Muscle of arm (tissue), 14 donors: ENCODE measurements at places on chromosomes 5 and 9. TPM values are rescaled to one million over a fixed set of nuclear protein-coding genes. Genes with fewer than 3 reads are reported as not detected.

DNA sequence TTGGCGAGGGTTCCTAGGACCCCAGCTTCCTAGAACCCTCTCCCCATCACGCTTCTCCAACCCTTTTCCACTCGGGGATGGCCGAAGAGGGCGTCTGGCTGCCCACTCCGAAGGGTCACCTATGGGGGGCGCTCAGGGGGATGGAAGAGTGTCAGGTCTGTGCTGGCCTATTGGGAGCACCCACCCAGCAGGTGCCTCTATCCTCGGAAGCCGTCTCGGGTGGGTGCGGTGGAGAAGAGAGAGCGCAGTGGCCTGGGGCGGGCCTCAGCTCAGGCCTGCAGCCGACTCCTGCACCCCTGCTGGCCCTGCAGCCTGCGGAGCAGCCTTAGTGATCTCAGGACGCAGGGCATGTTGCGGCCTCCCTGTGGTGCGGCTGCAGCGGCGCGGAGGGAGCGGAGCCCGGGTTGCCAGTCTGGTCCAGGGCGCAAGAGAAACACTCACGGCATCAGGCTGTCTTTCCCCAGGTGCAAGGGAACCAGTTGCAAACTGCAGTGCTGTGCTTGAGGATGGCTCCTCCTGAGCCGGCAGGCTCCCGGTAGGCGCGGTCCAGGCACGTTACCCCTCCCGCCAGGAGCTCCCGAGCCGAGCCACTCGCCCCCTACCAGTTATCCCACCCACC lies 1.5 kb upstream of the IRX2 start:
- DNase-seq = no peak

Gene UNC5A
- polyA plus RNA-seq = not detected

- no peak for DNase-seq
Observed at GRCh38 chr9:34891386-34891785, 66.7 kb upstream of the PHF24 start.

Gene CCDC171
- 2.6 TPM for polyA plus RNA-seq

Gene LRRC26
- polyA plus RNA-seq = not detected

GRCh38 chr9:116181853-116182610 lies 28.4 kb downstream of the PAPPA start:
- DNase-seq = no peak

GRCh38 chr9:137574192-137574591 lies 4.5 kb downstream of the DPH7 start:
- no peak for DNase-seq

Gene TTC23L
- polyA plus RNA-seq = 0.23 TPM

DNA sequence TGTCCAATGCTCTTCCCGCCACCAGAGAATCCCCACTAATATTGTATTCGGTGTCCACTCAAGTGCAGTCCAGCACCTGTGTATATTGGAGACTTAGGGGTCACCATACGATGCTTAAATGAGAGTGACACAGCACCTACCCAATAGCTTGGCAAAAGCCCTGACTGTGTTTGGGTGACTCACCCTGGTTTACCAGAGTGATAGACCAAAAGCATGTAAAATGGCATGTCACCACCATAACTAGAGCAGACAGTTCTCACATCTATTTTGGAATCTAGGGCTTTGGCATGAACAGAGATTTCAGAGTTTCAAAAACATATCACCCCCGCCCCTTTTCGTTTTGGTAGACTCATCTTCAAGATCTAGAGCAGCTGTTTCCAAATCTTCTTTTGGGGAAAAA lies 217.3 kb upstream of the RASEF start:
- DNase-seq = no peak

DNA sequence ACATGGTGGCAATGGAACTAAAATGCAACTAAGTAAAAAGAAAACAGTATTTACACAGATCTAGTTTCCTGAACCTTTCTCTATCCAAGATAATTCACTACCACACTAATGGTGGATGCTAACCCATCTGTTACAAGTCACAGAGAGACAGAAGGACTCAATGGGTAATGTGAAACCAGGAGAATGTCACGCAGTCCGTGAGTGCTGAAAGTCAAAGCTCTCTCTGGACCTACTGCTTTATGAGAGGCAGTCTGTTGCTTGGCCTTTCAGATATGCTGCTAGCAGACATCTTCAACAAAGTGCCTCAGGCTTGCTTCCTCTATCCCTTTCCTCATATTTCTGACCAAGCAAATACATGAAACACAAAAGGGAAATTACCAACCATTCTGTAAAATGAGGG lies 69.0 kb upstream of the GLRX start:
- no peak for DNase-seq

DNA sequence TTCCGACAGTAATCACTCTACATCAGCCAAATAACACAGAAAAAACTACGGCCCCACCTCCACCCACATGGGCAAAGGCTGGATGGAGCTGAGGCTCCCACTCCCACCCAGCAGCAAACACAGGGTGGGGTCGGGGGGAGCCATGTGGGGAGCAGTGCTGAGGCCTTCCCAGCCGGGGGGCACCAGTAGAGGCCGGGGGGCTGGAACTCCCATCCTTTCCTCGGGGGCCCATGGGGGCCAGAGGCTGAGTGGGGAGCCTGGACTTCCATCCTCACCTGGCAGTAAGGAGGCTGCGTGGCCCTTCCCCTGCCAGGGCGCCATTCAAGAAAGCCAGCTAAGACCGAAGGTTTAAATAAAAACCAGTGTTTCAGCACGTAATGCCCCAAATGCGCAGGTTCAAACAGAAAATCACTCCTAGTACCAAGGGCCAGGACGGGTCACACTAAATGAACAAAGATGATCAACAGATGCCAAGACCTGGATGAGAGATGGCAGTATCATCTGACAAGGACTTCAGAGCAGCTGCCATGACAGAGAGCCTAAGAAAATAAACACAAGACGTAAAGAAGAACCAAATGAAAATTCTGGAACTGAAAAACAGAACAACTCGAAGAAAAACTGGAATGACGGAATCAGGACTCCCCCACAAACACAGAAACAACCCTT lies 9.4 kb downstream of the CCDC127 start:
- no peak for DNase-seq

- DNase-seq = no peak
Observed at GRCh38 chr5:113452941-113453340, 18.2 kb upstream of the TSSK1B start.

Gene UNC13B
- 23.1 TPM for polyA plus RNA-seq
